ENCODE measurements at places on chromosomes 1 and 21.
A peak's percentile ranks its signal among the peaks of the same experiment; 100 is the strongest.

- DNase-seq: no peak
These were observed 28.0 kb upstream of the GJB5 start for GRCh38 chr1:34726861-34727260.

DNA sequence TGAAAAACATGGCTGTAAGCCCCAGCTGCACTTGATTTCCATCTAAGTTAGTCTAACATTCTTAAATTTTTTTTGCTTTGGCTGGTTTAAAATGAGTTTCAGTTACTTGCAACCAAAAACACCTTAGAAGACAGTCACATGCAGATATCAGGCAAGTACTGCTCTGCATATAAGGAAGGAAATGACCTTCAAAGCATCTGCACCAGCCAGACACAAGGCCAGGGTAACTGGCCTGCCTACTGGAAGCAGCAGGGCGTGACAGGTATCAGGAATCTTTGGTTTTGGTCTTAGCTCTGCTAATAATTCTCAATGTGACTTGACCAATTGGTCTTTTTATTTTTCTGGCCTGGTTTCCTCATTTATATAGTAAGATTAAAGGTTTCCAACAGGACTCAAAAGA is 33.5 kb downstream of the SCYL3 start:
- no peak for DNase-seq

DNA sequence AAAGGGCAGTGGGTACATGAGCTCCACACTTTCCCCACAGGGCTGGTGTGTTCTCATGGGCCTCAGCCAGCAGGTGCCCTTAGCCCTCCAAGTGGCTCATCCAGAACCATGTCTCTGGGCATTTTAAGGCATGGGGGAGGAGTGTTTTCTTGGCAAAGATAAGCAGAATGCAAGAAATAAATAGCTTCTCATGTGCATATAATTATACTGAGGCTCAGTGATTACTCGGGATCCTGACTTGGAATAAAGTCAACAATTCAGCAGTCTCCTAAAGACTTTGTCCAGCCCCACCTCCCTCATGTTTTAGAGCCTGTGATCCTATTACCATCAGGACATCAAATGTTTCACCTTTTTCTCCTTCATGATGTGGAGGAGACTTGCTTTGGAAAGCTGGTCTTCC is 92.7 kb upstream of the COG2 start:
- DNase-seq: no peak

- peak; percentile 40 for DNase-seq
These were observed 35.7 kb upstream of the CNN3 start for GRCh38 chr1:94962409-94963265.

GRCh38 chr1:54814126-54814498 is 13.0 kb upstream of the TTC22 start:
- no peak for DNase-seq

DNA sequence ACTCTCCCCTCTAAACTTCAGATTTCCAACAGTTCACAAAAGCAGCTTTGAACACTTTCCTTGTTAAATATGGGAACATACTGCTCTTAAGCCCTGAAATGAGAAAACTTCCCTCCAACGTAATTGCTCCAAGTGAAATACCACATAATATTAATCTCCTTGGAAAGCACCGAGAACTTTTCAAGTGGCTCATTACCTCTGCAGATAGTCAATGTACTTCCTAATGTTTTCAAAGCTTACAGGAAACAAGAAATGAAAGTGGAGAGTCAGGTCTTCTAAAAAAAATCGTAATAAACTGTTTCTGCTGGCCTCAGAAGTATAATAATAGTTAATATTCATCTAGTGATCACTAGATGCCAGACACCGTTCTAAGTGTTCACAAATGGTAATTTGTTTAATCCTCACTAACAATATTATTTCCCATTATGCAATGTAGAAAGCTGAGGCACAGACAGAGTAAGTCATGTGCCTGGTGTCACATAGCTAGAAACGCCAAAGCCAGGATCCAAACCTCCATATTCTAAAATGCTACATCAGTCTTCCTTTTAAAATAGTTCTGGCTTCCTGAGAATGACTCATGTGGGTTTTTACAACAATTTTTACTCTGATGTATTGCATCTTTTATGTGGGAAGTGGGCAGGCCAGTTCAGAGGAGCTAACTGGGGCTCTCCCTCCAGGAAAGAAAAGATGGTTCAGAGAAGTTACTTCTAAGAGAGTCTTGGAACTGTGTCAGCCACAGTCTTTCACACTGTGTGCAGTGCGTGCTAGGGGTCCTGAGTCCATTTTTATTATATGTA is 177.2 kb downstream of the PLPPR4 start:
- DNase-seq: no peak

- DNase-seq: no peak
These were observed 39.6 kb upstream of the KANK4 start for GRCh38 chr1:62358665-62359373.

- DNase-seq: peak; percentile 63
These were observed 28.4 kb downstream of the CD48 start for GRCh38 chr1:160682983-160683865.

GRCh38 chr1:232854798-232855159 is 49.6 kb downstream of the MAP10 start:
- no peak for DNase-seq

- DNase-seq: no peak
These were observed 21.7 kb downstream of the RCOR3 start for GRCh38 chr1:211280910-211281309.

GRCh38 chr1:64623750-64624191 is 121.1 kb upstream of the RAVER2 start:
- DNase-seq: no peak

- no peak for DNase-seq
These were observed 138.4 kb downstream of the PAPPA2 start for GRCh38 chr1:176601348-176601747.

DNA sequence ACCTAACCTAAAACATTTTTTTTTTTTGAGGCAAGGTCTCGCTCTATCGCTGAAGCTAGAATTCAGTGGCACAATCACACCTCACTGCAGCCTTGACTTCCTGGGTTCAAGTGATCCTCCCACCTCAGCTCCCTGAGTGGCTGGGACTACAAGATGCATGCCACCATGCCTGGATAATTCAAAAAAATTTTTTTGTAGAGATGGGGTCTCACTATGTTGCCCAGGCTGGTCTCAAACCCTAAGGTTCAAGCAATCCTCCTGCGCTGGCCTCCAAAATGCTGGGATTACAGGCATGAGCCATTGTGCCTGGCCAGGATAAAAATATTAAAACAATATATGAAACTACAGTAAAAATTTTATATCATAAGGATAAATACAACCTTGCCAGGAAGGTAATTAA is 4.9 kb downstream of the LIX1L start:
- no peak for DNase-seq

DNA sequence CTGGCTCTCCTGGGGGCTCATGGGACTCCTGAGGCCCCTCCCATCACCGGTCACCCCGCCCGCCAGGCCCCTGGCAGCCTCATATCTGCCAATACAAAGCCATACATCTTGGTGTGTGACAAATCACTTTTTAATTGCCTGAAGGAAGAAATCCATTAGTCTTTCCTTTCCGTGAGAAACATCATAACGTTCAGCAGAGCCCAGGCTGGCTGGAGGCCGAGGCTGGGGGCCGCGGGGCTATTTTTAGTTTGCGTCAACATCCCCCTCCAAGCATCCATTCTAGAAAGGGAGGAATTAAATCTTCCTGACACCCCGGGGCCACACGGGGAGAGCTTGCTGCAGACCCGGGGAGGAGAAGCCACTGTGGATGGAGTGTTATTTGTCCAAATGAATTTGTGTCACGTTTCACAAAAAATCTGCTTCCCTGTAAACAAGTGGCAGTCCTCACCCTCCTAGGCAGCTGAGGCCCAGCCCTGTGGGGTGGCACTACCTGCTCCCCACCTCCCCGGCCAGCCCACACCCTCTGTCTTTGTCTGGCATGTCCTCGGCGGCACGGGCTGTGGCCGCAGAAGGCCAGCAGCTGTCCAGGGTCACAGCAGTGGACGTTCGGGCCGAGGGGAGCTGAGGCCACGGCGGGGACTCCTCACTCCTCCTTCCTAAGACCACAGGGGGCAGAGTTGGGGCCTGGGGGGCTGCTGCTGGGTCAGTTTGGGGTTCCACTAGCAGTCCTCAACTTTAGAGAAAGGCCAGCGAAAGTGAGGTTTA is 236.9 kb upstream of the VAMP3 start:
- no peak for DNase-seq

GRCh38 chr1:111653709-111654108 is 34.1 kb downstream of the RAP1A start:
- no peak for DNase-seq

GRCh38 chr1:41812051-41812450 is 106.7 kb downstream of the HIVEP3 start:
- peak; percentile 71 for DNase-seq

All from CD4-positive, alpha-beta T cell treated with Interleukin-21 for 1 hour (primary cell).